ENCODE measurements at places on chromosomes 1 and 21. TPM values are rescaled to one million over a fixed set of nuclear protein-coding genes. Genes with fewer than 3 reads are reported as not detected.

The RPE65 gene
- total RNA-seq, result under 0.01 TPM

The GSTM5 gene
- total RNA-seq, result not detected

- DNase-seq, result no peak
Observed at GRCh38 chr21:38488640-38489270, 9.5 kb downstream of the ERG start.

GRCh38 chr1:25361901-25362300 is 23.8 kb downstream of the TMEM50A start:
- DNase-seq, result no peak

- peak; percentile 76 for DNase-seq
Observed at GRCh38 chr1:23376890-23377811, 7.5 kb upstream of the ZNF436 start.

Measured in Daoy (cell line).